Purkinje cell (primary cell): ENCODE measurements at places on chromosomes 4 and X. TPM values are rescaled to one million over a fixed set of nuclear protein-coding genes. Genes with fewer than 3 reads are reported as not detected.

EGF gene
- not detected in 2 replicates for polyA plus RNA-seq

GUCY1A1 gene
- 6.4 TPM in 1 of 2 replicates, not detected in the other for polyA plus RNA-seq

EFHC2 gene
- polyA plus RNA-seq, result 3.7 and 8.3 TPM in 2 replicates

NAP1L3 gene
- polyA plus RNA-seq, result 94.6 and 98.2 TPM in 2 replicates

KCNIP4 gene
- 927 and 1,187 TPM in 2 replicates for polyA plus RNA-seq

TGIF2LX gene
- not detected in 2 replicates for polyA plus RNA-seq

PDHA2 gene
- not detected in 2 replicates for polyA plus RNA-seq
